Uterus (tissue), 4 donors: ENCODE measurements at places on chromosomes 1 and 21. TPM values are rescaled to one million over a fixed set of nuclear protein-coding genes. Genes with fewer than 3 reads are reported as not detected.

GRCh38 chr1:118340928-118341910, 156.2 kb upstream of the SPAG17 start:
- DNase-seq = no peak
- no peak overlapping the region for H3K27ac ChIP-seq
- H3K27me3 ChIP-seq = no peaks in the 10 kb centered on the region
- no peak overlapping the region for H3K4me3 ChIP-seq

DNA sequence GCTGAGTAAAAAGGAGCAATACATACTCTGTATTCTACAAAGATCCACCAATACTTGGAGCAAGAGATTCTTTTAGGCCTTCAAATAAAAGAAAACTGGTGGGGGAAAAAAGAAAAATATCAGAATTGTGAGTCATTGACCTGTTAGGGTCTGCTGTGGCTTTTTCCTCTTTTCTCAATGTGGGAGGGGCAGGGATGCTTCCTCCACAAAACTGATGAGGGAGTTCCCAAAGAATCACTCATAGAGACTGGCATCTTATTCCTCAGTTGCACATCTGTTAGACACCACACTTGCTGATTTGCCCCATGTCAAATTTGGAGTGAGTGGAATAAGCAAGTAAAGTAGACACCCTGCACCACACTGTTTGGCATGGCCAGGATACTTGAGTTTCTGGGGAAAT, 16.6 kb downstream of the C1orf141 start:
- no peak for DNase-seq
- H3K36me3 ChIP-seq = no peaks in the 10 kb centered on the region
- no peak overlapping the region for H3K27ac ChIP-seq
- no peak overlapping the region for H3K4me3 ChIP-seq

- no peak overlapping the region for H3K4me3 ChIP-seq
- no peaks in the 10 kb centered on the region for H3K27me3 ChIP-seq
- DNase-seq = no peak
- no peaks in the 10 kb centered on the region for H3K36me3 ChIP-seq
Observed at GRCh38 chr21:17658931-17659330, 46.2 kb upstream of the BTG3 start.

- DNase-seq = no peak
- no peaks in the 10 kb centered on the region for H3K27me3 ChIP-seq
- peak overlapping the region; percentile 84 for H3K27ac ChIP-seq
- H3K36me3 ChIP-seq = no peaks in the 10 kb centered on the region
Observed at GRCh38 chr1:227729881-227730629, 5.0 kb downstream of the JMJD4 start.

DNA sequence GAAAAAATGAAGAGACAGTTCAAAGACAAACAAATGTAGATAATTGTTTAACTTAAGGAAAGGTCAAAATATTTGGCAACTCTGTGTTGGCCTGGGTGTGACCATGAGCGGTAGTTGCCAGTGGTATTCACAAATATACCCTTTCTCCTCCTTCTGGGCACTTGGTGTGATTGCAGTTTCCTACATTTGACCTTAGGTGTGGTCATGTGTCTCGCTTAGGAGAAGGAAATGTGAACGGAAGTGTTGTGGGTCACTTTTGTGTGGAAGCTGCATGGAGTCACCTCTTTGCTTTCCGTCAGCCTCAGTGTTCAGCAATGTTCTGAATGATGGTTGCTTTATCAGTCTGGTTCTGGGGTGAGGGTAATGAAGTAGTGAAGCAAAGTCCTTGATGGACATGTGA, 3.4 kb upstream of the PCSK9 start:
- no peak for DNase-seq
- peaks cover 20% of the 10 kb centered on the region for H3K27me3 ChIP-seq
- H3K4me3 ChIP-seq = no peak overlapping the region
- no peaks in the 10 kb centered on the region for H3K36me3 ChIP-seq
- H3K4me1 ChIP-seq = no peaks in the 10 kb centered on the region

GRCh38 chr1:160197231-160197630, 6.9 kb downstream of the CASQ1 start:
- no peaks in the 10 kb centered on the region for H3K36me3 ChIP-seq
- peaks cover 5% of the 10 kb centered on the region for H3K4me1 ChIP-seq
- DNase-seq = no peak
- no peaks in the 10 kb centered on the region for H3K27me3 ChIP-seq
- H3K4me3 ChIP-seq = no peak overlapping the region
- no peak overlapping the region for H3K27ac ChIP-seq

DNA sequence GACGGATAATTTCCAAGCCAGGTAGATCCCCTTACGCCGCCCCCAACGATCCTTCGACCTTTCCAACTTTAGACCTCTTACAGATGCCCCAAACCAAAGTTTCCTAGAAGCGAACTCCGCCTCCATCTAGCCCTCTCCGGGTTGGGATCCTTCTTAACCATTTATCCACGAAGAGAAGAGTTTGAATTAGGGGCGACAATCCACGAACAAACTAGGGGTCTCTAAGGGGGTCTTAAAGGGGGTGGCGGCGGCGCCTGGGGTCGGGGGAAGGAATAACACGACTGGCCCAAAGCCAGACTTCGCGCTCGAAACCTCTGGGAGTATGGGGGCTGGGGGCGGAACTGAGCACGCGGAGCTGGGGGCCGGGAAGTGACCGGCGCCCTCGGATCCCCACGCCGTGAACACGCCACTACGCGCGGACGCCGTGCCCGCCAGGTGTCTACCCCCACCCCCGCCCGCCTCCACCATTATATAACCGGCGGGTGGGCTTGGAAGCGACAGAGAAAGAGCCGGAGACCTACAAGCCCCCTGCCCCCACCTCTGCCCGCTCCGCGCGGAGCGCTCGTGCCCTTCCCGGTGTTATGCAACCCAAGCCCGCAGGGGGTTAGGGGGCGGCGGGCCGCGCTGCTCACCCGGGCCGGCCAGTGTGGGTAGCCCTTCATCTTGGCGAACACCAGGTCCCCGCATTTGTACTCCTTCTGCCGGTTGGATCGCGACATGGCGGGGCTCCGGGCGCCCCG, 594 bp downstream of the HDGF start:
- peak; percentile 65 for DNase-seq
- no peaks in the 10 kb centered on the region for H3K27me3 ChIP-seq
- H3K4me1 ChIP-seq = peaks cover 4% of the 10 kb centered on the region
- H3K27ac ChIP-seq = peak overlapping the region; percentile 100
- H3K4me3 ChIP-seq = peak overlapping the region; percentile 97

DNA sequence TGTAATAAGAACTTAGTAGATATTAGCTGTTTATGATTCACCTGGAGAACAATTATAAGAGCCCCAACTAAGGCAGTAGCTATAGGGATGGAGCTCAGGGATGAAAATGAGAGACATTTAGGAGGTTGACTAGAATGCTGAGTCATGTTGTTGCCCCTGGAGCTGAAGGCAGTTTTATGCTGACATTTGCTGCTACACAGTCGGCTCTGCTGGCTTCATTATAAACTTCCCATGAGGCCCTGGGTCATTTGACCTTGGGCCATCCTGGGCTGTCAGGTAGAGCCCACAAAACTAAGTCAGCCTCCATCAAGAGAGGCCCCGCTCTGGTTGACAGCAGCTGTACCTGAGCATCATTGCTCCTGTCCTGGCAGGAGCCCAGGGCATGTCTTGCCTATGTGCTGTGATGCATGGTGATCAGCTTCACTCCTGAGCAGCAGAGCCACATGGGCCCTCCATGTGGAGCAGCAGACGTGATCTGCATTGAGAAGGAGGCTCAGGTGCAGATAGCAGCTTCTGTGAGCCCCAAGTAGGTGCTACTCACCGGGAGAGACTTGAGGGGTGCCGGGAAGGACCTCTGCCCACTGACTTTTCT, 112.4 kb downstream of the TBX19 start:
- no peak overlapping the region for H3K4me3 ChIP-seq
- H3K27ac ChIP-seq = no peak overlapping the region
- no peak for DNase-seq
- H3K36me3 ChIP-seq = no peaks in the 10 kb centered on the region
- H3K4me1 ChIP-seq = no peaks in the 10 kb centered on the region
- no peaks in the 10 kb centered on the region for H3K27me3 ChIP-seq

DNA sequence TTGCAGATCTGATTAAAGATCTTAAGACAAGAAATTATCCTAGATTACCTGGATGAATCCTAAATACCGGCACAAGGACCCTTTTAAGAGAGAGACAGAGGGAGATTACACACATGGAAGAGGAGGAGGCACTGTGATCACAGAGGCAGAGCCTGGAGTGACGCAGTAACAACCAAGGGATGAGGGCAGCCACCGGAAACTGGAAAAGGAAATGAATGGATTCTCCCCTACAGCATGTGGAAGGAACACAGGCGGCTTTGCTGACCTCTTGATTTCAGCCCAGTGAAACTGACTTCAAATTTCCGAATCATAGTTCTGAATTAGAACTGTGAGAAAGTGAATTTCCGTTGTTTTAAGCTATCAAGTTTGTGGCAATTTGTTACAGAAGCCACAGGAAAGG, 50.2 kb upstream of the IVNS1ABP start:
- H3K4me1 ChIP-seq = no peaks in the 10 kb centered on the region
- H3K4me3 ChIP-seq = no peak overlapping the region
- H3K36me3 ChIP-seq = no peaks in the 10 kb centered on the region
- H3K27me3 ChIP-seq = no peaks in the 10 kb centered on the region
- no peak overlapping the region for H3K27ac ChIP-seq

DNA sequence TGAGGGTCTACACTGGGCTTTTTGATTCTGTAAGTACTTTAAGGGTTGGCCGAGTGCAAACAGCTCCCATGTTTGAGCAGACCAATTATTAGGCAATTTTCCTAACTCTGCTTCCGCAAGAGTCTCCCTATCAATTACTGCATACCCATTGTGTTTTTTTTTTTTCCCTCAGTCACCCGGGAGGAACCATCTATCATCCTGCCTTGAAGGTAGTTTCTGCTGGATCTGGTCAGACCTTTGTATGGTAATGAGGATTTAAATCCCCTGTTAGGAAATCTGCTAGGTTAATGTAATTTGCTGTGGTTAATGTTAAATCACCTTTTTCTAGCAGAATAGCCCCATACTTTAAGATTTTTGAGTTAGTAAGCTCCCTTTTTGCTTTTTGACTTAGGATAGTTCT, 40.8 kb upstream of the WARS2 start:
- no peaks in the 10 kb centered on the region for H3K4me1 ChIP-seq
- no peaks in the 10 kb centered on the region for H3K27me3 ChIP-seq

GRCh38 chr1:14462851-14463250, 135.6 kb upstream of the KAZN start:
- H3K4me3 ChIP-seq = no peak overlapping the region
- no peaks in the 10 kb centered on the region for H3K36me3 ChIP-seq
- no peaks in the 10 kb centered on the region for H3K4me1 ChIP-seq
- no peak overlapping the region for H3K27ac ChIP-seq
- no peak for DNase-seq

DNA sequence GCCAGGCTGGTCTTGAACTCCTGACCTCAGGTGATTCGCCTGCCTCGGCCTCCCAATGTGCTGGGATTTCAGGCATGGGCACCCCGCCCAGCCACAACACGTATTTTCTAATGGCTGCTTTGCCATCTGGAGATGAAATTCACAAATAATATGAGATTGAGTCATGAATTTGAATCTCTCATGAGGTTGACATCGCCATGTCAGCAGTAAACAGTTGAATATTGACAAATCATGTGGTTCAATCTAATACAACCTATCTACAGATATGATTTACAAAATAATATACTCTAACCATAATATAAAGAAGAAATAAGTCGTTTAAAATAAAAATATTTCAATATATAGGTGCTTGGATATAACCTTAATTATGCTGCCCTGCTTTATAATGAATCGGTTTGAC, 42.1 kb downstream of the MYOM3 start:
- H3K27ac ChIP-seq = no peak overlapping the region
- H3K4me3 ChIP-seq = no peak overlapping the region
- DNase-seq = no peak
- H3K36me3 ChIP-seq = no peaks in the 10 kb centered on the region
- no peaks in the 10 kb centered on the region for H3K27me3 ChIP-seq

DNA sequence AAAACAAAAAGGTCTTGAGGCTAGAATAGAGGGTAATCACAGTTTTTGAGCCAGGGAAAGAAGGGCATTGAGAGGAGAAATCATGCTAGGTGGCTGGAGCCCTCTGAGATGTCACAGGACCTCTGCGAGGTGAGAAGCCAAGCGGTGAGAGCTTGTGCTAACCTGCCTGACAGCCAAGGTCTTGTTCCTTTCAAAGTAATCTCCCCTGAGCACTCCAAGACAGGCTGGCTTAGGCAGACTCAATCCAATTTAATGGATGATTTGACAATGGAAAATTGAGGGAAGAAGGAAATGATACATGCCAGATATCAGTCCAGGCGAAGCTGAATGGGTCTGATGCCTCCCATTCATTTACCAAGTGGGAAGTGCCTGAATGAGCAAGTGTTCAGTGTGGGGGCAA, 311.9 kb upstream of the PTBP2 start:
- H3K4me3 ChIP-seq = no peak overlapping the region
- no peaks in the 10 kb centered on the region for H3K4me1 ChIP-seq
- H3K27me3 ChIP-seq = no peaks in the 10 kb centered on the region
- DNase-seq = no peak

DNA sequence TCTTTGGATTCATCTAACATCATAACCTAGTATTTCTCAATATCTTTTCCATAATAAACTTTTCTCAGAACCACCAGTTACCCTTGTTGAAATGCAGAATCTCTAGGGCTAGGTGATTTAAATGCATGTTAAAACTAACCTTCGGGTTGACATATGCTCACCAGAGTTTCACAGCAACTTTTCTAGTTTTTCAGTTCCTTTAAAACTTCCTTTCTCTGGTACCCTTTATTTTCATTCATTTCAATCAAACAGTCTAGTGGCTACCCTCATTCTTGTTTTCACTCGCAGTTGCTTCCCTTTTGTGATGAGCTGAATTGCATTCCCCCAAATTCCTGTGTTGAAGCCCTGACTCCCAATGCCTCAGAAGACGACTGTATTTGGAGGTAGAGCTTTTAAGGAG, 712.8 kb upstream of the CHRM3 start:
- no peak overlapping the region for H3K27ac ChIP-seq
- H3K36me3 ChIP-seq = no peaks in the 10 kb centered on the region
- H3K27me3 ChIP-seq = no peaks in the 10 kb centered on the region
- no peak for DNase-seq

DNA sequence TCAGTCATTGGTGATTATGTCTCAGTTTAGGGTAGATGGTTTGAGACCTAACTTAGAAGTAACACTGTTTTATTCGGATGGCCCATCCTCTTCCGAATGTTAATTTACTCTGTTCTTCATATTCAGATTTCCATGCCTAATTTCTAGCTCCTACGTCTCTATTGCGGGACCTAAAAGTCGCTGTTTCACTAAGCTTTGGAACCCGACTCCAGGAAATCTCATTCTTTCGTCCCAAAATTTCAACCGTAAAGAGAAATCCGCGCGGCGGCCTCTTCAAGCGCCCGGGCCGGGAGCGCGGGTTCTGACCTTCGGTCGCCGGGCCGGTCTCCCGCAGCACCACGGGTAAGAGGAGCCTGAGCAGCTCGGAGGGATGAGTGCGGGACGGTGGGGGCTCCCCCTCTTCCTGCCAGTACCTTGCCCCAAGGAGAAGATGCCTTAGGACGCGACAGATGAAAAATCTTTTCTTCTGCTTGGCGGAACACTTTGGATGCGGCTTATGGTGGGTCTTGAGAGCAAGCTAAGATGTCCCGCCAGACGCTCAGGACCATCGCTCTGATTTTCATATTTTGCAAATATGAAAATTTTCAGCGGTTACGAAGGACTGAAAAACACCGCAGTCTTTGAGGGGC, 128.7 kb downstream of the PPIAL4G start:
- H3K27ac ChIP-seq = no peak overlapping the region
- no peak for DNase-seq
- H3K27me3 ChIP-seq = peaks cover 13% of the 10 kb centered on the region
- H3K4me1 ChIP-seq = no peaks in the 10 kb centered on the region
- H3K36me3 ChIP-seq = no peaks in the 10 kb centered on the region

Gene PEAR1
- 21.5 TPM for total RNA-seq

Gene BEND5
- 9.7 TPM for total RNA-seq

Gene WNT3A
- not detected for total RNA-seq

Gene MYBPHL
- total RNA-seq = not detected

Gene DUSP23
- total RNA-seq = 60.1 TPM

Gene PDZK1IP1
- total RNA-seq = not detected

Gene CASZ1
- total RNA-seq = 3.5 TPM

Gene LSS
- total RNA-seq = 35.4 TPM

Gene FCRL5
- 1.3 TPM for total RNA-seq

Gene SUSD4
- not detected for total RNA-seq
